CD4-positive, alpha-beta T cell treated with Interleukin-15 for 4 hours (primary cell): ENCODE measurements at places on chromosomes 4 and X.

DNA sequence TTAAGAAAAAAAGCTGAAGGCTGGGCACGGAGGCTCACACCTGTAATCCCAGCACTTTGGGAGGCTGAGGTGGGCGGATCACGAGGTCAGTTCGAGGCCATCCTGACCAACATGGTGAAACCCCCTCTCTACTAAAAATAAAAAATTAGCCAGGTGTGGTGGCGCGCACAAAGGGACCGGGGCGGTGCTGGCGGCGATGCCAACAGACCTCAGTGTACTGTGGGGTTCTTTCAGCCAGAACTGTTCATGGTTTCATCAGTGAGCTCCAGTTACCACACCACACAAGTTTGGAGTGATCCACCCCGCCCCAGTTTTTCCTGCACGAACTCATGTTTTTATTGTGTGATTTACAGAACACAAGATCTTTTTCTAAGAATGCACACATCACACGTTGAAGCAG, 21.2 kb upstream of the IRAK1 start:
- DNase-seq, result no peak

GRCh38 chr4:118927974-118928373, 39.3 kb downstream of the SYNPO2 start:
- DNase-seq, result no peak

DNA sequence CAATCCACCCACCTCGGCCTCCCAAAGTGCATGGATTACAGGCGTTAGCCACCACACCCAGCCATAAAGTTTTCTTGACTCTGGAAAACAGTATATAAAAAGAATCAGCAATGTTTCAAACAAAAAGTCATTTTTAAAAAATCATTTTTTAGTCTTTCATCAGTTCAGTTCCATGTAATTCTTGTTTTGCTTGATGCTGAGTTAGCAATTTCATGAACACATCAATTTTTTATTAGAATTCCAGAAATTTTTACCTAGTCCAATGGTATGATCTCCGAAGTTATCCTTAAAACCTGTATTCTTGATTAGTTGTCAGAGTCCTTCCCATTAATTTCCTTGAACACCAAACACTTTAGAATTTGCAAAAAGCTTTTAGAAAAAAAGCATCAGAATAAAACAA, 56.8 kb downstream of the RCHY1 start:
- no peak for DNase-seq

DNA sequence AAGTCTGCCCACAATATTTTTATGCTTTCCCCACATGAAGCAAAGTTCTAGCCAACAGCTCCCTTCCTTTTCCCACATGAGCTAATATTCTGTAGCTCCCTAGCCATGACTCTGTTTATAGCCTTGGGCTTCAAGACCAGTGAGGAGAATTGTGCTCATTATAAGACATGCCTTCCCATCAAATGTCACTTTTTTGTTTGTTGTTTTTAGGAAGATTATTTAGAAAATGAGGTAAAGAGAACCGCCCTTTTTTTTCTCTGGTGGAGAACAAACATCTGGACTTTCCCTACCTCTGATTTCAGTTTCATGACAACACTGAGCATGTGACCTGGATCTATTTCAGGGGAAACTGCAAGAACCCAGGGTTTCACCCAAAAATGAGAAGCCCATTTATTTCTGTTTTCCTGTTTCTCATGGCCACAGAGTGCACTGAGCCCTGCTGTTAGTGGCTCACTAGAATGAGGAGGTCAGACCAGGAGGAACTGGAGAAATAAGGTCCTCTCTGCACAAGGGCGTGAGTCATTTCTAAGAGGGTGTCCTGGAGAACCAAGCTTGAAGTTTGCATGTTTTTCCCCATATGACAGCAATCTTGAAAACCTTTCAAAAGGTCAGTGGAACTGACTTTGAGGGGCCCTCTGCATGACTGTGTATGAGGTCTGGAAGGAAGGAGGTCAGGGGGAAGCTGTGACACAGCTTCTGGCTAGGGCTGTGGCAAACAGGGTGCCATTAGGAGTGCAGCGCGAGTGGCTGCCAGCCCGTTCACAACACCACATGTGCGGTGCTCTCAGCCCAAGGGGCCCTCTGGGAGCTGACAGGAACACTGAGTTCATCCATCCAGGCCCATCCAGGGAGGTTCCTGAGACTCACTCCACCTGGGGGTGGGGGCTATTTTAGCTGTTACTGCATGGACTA, 55.2 kb downstream of the CHST7 start:
- DNase-seq, result no peak

- DNase-seq, result peak; percentile 50
These were observed 882 bp downstream of the MRFAP1 start for GRCh38 chr4:6641164-6641970.
